ENCODE measurements at places on chromosomes 2 and 18. TPM values are rescaled to one million over a fixed set of nuclear protein-coding genes. Genes with fewer than 3 reads are reported as not detected.
A peak's percentile ranks its signal among the peaks of the same experiment; 100 is the strongest.

- no peak for DNase-seq
Observed at GRCh38 chr2:113822087-113822815, 65.8 kb upstream of the SLC35F5 start.

- DNase-seq = peak; percentile 46
Observed at GRCh38 chr18:22136395-22136794, 33.0 kb upstream of the GATA6 start.

DNA sequence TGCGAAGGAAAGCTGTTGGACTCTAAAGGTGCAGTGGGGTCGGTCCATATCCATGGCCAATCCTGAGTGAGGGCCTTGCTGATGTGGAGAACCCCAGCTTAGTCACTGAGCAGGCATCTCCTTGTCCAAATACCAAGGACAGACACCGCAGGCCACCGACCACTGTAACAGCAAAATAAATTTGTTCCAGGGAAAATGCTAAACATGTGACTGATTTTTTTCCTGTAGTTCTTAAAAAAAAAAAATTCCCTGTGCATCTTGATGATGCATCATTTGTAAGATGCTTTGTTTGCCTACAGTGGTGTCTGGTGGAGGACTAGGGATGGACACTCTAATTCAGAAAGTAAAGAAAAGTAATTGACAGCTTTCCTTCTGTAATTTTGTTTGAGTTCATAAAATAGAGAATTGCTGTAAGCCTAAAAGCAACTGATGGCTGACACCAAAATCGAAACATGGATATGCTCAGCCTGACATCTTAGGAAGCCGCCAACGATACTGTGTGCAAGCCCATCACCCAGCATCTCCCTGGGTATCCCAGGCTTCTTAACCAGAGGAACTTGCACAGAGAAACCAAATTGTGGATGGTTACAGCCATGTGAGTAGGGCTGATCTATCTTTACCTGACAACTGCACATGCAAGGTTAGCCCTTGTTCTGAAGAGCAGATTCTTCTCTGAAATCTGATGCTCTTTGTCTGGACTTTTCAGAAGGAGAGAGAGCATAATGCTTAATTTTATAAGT is 188.6 kb downstream of the ARL4C start:
- DNase-seq = no peak

- DNase-seq = peak; percentile 69
Observed at GRCh38 chr2:112156152-112156986, 18.2 kb downstream of the FBLN7 start.

DNA sequence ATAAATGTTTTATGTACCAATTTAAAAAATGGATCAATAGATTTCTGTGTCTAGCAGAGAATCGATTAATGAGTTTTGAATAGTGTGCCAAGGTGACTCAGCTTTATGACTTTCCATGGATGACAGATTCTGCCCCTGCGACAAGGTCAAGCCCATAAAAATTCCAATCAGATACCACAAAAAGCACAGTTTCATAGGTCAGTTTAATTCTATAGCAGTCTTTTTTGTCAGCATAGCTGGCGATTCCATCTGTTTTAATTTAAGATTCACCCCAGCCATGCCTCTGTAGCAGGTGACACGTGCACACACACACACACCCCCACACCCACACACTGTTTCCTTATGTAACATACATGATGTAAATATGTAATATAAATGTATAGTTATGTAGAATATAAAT is 28.9 kb downstream of the RAB31 start:
- no peak for DNase-seq

GRCh38 chr2:204191574-204191973 is 255.0 kb downstream of the ICOS start:
- no peak for DNase-seq

The SLC9A4 gene
- not detected for polyA plus RNA-seq

The MATN3 gene
- polyA plus RNA-seq = 3.4 TPM

DNA sequence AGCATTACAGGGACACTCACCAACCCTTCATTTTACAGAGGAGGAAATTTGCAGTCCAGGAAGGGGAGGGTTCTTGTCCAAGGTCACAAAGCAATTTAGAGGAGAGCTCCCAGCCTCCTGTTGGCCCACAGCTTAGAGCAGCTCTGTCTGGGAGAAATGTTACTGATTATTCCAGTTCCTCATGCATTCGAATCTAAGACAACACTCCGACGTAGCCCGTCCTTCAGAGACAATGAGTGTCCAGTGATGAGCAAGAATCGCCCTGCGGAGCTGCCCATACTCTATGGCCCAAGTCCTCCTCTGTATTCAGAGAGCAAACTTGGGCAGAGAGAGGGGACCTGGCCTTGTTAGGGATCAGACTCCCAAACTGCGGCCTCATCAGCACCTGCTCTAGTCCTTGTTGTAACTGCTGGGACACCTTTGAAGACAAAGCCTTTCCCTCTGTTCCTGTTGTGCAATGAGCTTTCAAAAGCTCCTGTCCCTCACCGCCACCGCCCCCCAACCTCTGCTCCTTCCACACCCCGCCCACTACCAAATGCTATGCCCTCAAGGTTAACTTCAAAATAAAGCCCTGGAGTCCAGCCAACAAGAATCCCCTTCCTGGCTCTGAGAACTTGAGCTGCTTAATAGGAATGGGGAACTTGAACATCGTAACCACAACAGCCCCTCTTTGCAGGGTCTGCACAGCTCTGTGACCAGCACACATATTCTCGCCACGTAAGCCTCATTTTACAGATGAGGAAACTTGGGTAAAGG is 234.8 kb upstream of the SMAD2 start:
- DNase-seq = no peak

- DNase-seq = no peak
Observed at GRCh38 chr2:127763776-127764175, 47.2 kb downstream of the WDR33 start.

The PAX8 gene
- polyA plus RNA-seq = 0.79 TPM

GRCh38 chr18:63368611-63369010 is 1.6 kb upstream of the KDSR start:
- no peak for DNase-seq

DNA sequence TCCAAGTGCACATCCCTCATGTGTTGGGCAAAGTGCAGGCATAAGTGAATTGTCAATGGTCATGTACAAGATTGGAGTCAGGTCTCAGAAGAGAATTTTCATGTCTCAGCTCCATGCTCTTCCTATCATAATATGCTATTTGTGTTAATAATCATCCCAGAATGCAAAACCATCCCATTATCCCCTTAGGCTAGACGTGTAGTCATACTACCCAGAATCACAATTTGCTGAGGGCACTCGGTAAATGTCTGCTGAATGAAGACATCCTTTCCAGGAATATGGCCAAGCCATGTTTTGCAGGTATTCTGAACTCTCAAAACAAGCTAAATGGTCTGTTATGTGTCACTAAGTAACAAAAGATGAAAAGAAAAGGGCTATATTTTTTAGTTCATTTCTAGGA is 263.8 kb downstream of the RAD51AP2 start:
- peak; percentile 26 for DNase-seq

The ID2 gene
- polyA plus RNA-seq = 14.7 TPM

Measured in mammary epithelial cell (primary cell).